NCI-H1105 treated with DMSO at 0.1 percent for 48 hours (cell line): ENCODE measurements at places on chromosomes 4 and X.

DNA sequence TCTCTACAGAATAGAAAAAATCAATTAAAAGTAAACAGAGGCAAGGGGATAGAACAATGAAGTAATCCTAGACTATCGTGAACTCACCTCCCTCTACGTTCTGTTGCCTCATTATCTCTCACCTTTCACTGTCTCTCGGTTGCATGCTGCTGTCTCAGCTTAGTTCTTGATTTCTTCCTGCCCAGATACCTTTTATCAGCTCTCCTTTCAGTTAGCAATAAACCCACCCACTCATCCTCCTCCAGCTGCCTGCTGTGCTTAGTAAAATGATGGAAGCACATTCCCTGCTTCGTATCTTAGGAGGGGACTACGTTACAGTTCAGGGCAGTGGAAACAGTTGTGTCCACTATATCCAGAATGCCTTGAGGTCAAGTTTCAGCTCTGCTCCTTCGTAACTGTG lies 1709.5 kb upstream of the AGA start:
- DNase-seq = no peak

DNA sequence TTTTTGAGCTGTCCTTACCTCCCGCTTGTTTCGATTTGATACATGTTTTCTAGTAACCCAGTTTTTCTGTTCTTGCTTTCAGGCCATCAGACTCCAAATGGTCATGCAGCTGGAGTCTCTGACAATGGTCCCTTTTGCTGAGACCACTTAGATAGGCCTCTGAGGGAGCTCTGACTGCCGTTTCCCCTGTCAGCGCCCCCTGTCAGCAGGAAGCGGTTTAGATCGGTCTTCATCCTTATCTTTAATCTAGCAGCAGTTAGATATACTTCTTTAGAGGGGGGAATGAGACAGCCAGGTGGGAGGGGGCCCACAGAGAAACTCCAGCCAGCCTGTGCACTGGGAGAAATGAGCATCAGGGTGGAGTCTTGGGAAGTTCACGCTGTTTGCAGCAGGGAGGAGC lies 457.9 kb downstream of the GPAT3 start:
- no peak for DNase-seq

DNA sequence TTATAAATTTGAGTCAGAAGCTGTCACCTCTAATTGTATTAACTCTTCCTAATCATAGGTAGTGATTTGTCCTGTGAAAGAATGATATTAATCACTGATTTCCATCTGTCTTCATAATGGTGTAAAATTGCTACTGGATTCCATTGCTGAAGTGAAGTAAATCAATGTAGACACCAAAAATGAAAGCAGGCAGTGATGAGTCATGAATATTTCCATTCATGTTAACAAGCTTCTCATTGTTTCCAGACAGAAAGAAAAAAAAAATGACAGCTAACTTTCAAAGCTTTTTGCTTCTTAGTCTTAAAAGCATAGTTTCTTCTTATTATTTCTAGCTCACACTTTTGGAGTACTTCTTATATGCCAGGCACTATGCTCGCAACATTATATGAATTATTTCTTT lies 21.5 kb downstream of the FAM114A1 start:
- no peak for DNase-seq

DNA sequence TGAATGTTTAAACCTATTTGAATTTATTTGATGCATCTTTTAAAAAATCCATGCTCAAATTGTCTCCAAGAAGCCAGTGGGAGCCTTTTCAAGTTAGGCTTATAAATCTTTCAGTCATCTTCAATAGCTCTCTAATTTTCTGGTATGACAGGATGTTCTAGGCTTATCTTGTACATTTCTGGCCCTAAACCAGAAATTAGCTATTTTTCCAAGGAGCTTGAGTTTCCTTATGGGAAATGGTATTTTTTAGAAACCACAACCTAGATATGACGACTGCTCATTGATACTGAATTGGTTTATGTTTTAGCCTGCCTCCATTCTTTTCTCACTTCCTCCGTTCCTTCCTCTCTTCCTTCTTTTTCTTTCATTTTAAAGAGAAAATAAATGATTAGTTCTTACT lies 172.3 kb downstream of the SPRY1 start:
- DNase-seq = no peak

DNA sequence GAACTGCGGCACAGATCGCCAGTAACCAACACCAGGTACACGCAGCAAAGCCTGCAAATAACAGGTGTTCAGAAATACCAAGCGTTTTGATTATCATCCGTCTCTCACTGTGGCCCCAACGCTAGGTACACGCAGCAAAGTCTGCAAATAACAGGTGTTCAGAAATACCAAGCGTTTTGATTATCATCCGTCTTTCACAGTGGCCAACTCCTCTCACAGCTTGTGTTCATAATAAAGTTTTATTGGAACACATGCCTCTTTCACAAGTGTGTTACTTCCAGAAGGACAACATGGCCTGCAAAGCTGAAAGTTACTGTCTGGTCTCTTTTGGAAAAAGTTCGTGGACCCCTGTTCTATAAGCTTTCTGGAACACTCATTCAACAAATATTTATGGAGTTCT lies 153.1 kb downstream of the AFAP1 start:
- no peak for DNase-seq

- DNase-seq = no peak
Observed at GRCh38 chr4:71287305-71287704, 51.5 kb upstream of the SLC4A4 start.

DNA sequence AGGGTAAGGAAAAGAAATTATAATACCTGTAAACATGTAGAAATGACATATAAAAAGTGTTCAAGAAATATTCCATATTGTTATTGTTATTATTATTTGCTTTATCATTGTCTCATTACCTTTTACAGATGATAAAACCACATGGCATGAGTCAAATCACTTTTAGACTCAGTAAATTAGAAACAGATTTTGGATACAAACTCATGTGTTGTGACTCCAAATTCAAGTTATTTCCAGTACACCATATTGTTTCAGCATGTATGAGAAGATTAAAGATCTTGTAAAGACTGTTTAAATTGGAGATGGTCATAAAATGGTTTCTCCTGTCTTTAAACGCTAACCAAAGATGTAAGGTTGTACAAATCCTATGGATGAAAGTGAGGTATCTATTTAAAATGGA lies 18.1 kb downstream of the PPP1R2C start:
- no peak for DNase-seq

GRCh38 chr4:87042986-87043820 lies 108.4 kb downstream of the AFF1 start:
- no peak for DNase-seq

GRCh38 chrX:3476973-3477372 lies 130.5 kb upstream of the MXRA5 start:
- no peak for DNase-seq

GRCh38 chrX:120677004-120677652 lies 47.3 kb upstream of the C1GALT1C1 start:
- DNase-seq = no peak

DNA sequence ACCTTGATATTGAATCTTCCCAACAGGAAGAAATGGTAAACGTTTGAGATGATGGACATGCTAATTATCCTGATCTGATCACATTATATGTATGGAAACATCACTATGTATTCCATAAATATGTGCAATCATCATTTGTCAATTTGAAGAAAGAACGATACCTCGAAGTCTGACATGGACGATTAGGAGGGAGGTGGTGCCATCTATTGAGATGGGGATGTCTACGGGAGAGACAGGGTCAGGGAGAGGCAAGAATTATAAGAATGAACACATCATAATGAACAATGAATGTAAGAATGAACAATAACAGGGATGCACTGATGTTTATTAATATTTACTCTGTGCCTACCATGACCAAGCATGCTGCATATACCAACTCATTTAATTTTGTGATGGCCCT lies 93.7 kb upstream of the SOD3 start:
- DNase-seq = no peak

- DNase-seq = peak; percentile 53
Observed at GRCh38 chrX:88560673-88561330, 186.2 kb upstream of the CPXCR1 start.

DNA sequence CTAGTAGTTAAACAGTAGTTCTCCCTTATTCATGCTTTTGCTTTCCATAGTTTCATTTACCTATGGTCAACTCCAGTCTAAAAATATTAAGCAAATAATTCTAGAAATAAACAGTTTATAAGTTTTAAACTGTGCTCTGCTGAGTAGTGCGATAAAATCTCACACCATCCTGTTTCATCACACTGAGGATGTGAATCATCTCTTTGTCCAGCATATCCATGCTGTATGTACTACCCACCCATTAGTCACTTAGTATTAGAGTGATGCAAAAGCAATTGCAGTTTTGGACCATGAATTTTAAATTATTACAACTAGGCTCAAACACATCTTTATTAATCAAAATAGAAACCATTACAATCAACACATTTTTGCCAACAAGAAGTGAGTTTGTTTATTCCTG lies 187.4 kb downstream of the TEX13C start:
- DNase-seq = no peak
